RPMI7951 (cell line): ENCODE measurements at places on chromosomes 7 and 10. TPM values are rescaled to one million over a fixed set of nuclear protein-coding genes. Genes with fewer than 3 reads are reported as not detected.

The SRRM3 gene
- not detected in 2 replicates for total RNA-seq

- peak; percentile 91 for DNase-seq
These were observed 41.8 kb downstream of the ZCCHC24 start for GRCh38 chr10:79403441-79404230.

The NKX6-2 gene
- total RNA-seq: not detected in 2 replicates

- no peak for DNase-seq
These were observed 123.1 kb upstream of the MACROH2A2 start for GRCh38 chr10:69929575-69929974.

The OPN1SW gene
- not detected in 2 replicates for total RNA-seq

GRCh38 chr10:34153663-34154382, 661.3 kb downstream of the PARD3 start:
- no peak for DNase-seq

The TMEM196 gene
- total RNA-seq: not detected in 2 replicates

DNA sequence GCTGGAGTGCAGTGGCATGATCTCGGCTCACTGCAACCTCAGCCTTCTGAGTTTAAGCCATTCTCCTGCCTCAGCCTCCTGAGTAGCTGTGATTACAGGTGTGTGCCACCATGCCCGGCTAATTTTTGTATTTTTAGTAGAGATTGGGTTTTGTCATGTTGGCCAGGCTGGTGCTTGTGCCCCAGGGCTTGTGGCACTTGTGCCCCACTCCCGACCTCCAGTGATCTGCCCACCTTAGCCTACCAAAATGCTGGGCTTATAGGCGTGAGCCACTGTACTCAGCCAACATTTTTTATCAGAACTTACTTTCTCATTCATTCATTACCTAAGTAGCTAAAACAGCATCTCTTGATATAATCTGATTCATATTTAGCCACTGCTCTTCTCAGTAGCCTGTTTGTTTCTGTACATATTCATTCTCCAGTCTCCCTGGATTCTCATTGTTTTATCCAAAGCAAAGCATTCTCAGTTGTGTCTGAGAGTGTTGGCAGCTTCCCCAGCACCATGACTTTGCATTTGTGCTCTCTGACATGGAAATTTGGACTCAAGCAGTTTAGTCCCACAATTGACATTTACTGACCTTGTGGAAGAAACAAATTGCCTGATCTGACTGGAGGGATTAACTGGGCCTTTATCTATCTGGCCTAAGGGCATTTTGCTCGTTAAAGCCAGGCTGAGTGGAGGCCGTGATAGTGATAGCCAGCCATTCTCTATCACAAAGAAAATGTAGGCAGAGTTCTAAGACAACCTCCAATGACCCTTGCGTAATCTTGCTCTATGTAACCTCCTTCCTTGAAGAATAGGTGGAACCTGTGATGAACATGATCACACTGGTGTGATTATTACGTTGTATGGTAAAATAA, 44.9 kb downstream of the AKR1B15 start:
- DNase-seq: peak; percentile 99

GRCh38 chr7:22565315-22565811, 65.4 kb upstream of the STEAP1B start:
- DNase-seq: peak; percentile 94

DNA sequence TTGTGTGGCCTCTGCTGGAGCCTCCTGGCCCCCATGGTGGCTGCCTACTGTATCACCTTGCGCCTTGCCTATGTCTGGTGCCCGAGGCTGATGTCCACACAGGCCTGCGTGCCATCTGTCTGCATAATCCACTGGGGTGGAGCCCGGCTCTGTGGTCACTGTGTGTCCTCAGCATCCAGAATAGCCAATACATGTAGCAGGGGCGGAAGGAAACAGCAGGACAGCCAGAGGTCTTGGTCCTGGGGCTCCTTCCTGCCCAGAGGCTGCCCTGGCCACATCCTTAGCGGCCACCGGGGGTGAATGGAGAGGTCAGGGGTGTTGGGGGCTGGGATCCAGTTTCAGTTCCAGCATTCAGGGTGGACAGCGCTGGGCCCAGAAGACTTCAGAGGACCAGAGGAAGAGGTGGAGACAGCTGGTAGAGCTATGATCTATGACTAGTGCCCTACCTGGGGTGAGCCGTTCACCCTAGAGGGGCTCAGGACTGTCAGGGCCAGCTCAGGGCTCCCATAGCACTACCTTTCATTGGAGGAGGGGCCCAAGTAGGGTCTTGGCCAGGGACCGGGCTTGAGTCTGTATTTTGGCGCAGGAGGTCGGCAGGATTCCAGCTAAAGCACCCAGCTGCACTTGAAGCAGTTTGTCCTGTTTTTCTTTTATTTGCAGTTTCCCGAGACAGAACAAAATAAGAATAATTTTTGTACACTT, 15.9 kb downstream of the YKT6 start:
- DNase-seq: peak; percentile 53

The NPTX2 gene
- total RNA-seq: 4.8 and 5.5 TPM in 2 replicates

- peak; percentile 52 for DNase-seq
These were observed 309.7 kb downstream of the CSTF2T start for GRCh38 chr10:51389415-51390321.

GRCh38 chr7:96237040-96237439, 84.9 kb downstream of the SLC25A13 start:
- no peak for DNase-seq

DNA sequence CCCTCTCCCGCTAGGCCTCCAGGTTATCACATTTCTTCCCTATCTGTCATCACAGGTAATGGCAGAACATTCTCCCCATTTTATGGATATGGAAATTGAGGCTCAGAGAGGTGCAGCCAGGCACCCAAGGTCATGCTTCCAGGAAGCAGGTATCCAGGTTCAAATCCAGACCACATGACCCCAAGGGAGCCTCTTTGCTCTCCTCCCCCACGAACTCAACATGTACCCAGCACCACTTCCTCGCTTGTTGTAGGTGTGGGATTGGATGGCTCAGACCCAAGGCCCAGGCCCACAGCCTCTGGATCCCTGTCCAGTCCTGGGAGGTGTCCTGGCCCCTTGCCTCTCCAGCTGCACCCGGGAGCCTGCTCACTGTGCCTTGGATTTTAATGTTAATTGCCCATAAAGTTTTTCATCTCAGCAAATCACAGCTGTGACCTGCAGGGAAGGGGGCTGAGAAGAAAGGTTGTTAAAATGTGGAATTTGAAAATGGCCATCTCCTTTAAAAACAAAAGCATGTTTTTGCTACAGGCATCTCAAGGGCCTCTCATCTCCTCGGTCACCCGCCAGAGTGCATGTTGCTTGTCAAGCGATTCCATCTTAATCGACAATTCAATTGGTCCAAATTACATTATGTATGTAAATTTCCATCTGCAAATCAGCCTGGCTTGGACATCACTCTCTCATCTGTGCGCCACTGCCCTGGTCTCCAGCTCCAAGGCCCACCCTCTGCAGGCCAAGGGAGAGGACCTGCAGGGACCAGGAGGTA, 205.4 kb upstream of the ZMIZ1 start:
- DNase-seq: no peak

- no peak for DNase-seq
These were observed 455.7 kb downstream of the DGKB start for GRCh38 chr7:14446829-14447228.

- DNase-seq: no peak
These were observed 94.8 kb downstream of the PRPF18 start for GRCh38 chr10:13681528-13681927.

The GNAT3 gene
- not detected in 2 replicates for total RNA-seq

GRCh38 chr7:22238354-22239311, 118.3 kb downstream of the RAPGEF5 start:
- peak; percentile 36 for DNase-seq
